ENCODE measurements at places on chromosomes 6 and 20. TPM values are rescaled to one million over a fixed set of nuclear protein-coding genes. Genes with fewer than 3 reads are reported as not detected.

DNA sequence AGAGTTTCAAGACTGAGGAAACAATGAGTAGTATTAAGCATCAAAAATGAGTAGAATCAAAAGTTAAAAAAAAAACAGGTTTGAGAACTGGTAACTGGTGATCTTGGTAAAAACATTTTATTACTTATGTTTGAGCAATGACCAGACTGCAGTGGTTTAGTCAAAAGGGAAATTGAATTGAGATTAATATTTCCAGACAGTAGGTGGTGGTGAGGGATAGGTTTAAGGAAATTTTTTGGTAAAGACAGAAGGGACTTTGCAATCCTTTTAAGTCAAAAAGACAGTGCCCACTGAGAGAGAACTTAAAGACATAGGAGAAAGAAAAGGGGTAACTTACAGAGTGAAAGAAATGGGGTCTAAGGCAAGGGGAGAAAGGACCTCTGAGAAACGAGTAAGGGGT, 156.9 kb downstream of the ASCC3 start:
- DNase-seq = no peak
- peaks cover 5% of the 10 kb centered on the region for H3K4me1 ChIP-seq
- no peak overlapping the region for H3K4me3 ChIP-seq
- H3K27me3 ChIP-seq = no peaks in the 10 kb centered on the region
- no peak overlapping the region for H3K27ac ChIP-seq
- H3K36me3 ChIP-seq = no peaks in the 10 kb centered on the region

GRCh38 chr6:72133324-72133723, 247.0 kb downstream of the RIMS1 start:
- H3K4me3 ChIP-seq = no peak overlapping the region
- peaks cover 2% of the 10 kb centered on the region for H3K4me1 ChIP-seq
- H3K27me3 ChIP-seq = no peaks in the 10 kb centered on the region
- no peak for DNase-seq
- H3K27ac ChIP-seq = no peak overlapping the region
- H3K36me3 ChIP-seq = no peaks in the 10 kb centered on the region

DNA sequence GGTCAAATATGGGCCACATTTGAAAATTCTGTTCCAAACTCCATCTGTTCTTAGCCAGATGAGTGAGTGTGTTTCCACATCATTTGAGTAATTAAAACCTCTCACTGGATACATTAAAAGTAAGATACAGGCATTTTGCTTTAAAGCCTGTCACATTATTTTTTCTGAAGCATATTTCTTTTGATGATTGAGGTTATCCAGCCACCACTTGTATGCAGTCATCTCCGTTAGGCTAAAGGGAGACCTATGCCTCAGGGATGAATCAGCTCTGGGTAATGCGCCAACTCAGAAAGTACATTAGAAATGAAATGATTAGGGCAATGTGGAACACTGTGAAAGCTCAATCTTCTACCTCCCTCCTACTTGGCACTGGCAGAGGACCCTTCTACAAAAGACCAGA, 90.7 kb downstream of the SNAP25 start:
- DNase-seq = no peak
- H3K4me3 ChIP-seq = no peak overlapping the region
- no peaks in the 10 kb centered on the region for H3K27me3 ChIP-seq
- no peak overlapping the region for H3K27ac ChIP-seq
- H3K36me3 ChIP-seq = peaks cover 17% of the 10 kb centered on the region

DNA sequence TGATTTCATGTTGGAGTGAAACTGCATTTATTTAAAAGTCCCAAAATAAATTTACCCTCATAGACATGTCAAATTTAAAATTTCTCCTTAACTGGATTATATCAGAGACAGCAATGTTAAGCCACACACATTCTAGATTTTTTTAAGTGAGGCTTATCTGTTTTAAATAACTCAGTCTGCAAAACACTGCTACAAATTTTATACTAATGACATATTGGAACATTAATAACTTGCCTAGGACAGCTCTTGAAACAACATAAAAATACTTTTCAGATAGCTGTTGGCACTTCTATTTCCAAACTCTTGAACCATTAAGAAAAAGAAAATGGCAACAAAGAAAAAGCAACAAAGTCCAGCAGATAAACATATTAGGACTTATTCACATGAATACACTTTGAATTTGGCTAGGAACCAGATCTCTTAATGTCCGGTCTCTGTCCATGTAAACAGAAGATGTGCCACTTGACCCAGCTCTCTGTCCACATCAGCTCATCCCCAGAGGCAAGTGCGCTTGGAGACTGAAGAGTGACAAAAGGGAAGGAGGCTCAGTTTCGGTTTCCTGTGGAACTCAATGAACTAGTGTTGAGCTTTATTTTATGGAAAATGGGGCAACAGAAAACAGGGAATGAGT, 219.3 kb upstream of the THBS2 start:
- H3K36me3 ChIP-seq = peaks cover 20% of the 10 kb centered on the region
- no peaks in the 10 kb centered on the region for H3K27me3 ChIP-seq
- no peaks in the 10 kb centered on the region for H3K4me1 ChIP-seq
- H3K27ac ChIP-seq = no peak overlapping the region
- no peak overlapping the region for H3K4me3 ChIP-seq

- no peak overlapping the region for H3K4me3 ChIP-seq
- H3K4me1 ChIP-seq = no peaks in the 10 kb centered on the region
- H3K36me3 ChIP-seq = no peaks in the 10 kb centered on the region
- no peak for DNase-seq
- no peak overlapping the region for H3K27ac ChIP-seq
- H3K27me3 ChIP-seq = peaks cover 2% of the 10 kb centered on the region
These were observed 1.0 kb downstream of the OR2J2 start for GRCh38 chr6:29171736-29172135.

DNA sequence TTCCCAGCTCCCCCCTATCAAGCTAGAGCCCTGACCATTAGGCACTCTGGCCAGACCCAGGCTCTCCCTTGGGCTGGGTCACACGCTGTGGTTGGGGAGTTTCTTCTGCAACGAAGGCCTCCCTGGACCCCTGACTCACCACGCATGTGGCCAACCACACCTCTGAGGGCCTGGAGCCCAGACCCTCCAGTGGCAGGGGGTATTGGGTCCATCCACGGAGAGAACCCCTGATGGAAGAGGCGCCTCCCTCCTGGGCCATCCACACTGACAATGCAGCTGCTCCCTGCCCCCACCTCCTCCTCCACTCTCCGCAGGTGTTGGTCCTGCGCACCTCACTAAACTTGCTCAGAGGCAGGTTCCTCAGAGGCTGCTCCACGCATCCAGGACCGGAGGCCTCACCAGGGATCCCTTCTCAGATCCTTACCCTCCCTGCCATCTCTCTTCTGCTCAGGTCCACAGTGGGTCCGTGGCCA, 125.4 kb downstream of the RNASET2 start:
- H3K4me3 ChIP-seq = no peak overlapping the region
- H3K27me3 ChIP-seq = no peaks in the 10 kb centered on the region
- no peaks in the 10 kb centered on the region for H3K36me3 ChIP-seq
- no peaks in the 10 kb centered on the region for H3K4me1 ChIP-seq
- no peak for DNase-seq
- no peak overlapping the region for H3K27ac ChIP-seq

Gene MUC21
- not detected for total RNA-seq

Gene MEI4
- 0.86 TPM for total RNA-seq

DNA sequence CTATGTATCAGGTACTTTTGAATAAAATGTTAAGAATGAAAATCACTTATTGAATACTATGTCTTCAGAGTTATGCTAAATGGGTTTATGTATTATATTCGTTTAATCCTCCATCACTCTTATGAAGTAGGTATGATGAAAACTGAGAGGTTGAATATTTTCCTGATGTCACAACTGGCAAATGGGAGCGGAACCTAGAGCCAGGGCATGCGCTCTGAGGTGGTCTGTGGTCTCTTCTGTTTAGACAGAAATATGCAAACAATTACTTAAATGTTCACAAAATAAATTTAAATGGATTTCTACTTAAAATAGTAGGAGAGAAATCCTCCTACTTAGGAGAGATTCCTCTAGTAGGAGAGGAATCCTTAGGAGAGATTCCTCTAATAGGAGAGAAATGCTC, 21.3 kb upstream of the UTRN start:
- H3K4me3 ChIP-seq = no peak overlapping the region
- DNase-seq = no peak
- H3K27ac ChIP-seq = no peak overlapping the region
- H3K27me3 ChIP-seq = no peaks in the 10 kb centered on the region

Gene TREML1
- total RNA-seq = not detected

DNA sequence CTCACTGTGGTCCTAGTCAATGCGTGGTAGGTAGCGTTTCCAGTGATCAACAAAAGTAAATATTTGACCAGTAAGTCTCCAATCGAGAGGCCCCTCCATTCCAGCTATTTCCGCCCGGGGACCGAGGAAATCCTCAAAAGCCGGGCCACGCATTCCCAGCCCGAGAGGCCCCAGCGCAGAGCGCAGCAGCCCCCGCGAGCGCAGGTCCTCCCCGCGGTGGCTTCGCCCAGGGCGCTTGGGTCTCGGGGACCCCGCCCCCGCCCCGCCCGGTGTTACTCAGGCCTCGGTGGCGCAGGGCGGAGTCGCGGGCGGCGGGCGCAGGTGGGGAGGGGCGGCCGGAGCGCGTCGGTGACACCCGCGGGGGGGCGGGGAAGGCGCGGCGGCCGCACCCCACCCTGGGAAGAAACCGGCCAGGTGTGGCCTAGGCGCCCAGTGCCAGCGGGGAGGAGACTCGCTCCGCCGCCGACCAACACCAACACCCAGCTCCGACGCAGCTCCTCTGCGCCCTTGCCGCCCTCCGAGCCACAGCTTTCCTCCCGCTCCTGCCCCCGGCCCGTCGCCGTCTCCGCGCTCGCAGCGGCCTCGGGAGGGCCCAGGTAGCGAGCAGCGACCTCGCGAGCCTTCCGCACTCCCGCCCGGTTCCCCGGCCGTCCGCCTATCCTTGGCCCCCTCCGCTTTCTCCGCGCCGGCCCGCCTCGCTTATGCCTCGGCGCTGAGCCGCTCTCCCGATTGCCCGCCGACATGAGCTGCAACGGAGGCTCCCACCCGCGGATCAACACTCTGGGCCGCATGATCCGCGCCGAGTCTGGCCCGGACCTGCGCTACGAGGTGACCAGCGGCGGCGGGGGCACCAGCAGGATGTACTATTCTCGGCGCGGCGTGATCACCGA, at the start of gene DSP:
DSP (plus strand) TSS at position 497 of the 890 bp plus-strand sequence; CDS start at position 742, 245 bp downstream.
- H3K27ac ChIP-seq = no peak within 1 kb of the TSS
- H3K27me3 ChIP-seq = peaks cover 17% of the 10 kb centered on the region
- DNase-seq = peak; percentile 65
- H3K4me1 ChIP-seq = peaks cover 3% of the 10 kb centered on the region

DNA sequence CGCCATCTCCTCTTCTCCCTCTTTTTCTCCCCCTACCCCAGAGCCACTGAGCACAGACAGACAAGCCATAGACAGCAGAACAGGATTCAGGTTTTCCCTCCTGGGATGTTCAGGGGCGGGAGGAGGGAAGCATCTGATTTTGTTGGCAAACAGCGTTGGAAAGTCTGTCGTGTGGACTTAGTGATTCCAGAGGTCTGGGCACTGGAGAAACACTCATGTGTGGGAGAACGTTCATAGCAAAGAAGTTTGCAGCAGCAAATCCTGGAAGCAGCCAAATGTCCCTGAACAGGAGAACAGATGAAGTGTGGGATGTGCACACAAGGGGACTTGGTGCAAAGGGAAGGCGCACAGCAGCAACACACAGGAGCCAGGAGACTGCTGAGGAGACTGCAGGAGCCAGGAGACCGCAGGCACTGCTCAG, 264.1 kb upstream of the CDYL start:
- H3K27ac ChIP-seq = no peak overlapping the region
- no peak overlapping the region for H3K4me3 ChIP-seq

Gene PLAGL1
- 0.69 TPM for total RNA-seq

Measured in glutamatergic neuron (in vitro differentiated cells).